ENCODE measurements at places on chromosomes 5 and 9. TPM values are rescaled to one million over a fixed set of nuclear protein-coding genes. Genes with fewer than 3 reads are reported as not detected.

GRCh38 chr5:151740958-151741373 is 17.5 kb downstream of the ATOX1 start:
- DNase-seq: no peak

DNA sequence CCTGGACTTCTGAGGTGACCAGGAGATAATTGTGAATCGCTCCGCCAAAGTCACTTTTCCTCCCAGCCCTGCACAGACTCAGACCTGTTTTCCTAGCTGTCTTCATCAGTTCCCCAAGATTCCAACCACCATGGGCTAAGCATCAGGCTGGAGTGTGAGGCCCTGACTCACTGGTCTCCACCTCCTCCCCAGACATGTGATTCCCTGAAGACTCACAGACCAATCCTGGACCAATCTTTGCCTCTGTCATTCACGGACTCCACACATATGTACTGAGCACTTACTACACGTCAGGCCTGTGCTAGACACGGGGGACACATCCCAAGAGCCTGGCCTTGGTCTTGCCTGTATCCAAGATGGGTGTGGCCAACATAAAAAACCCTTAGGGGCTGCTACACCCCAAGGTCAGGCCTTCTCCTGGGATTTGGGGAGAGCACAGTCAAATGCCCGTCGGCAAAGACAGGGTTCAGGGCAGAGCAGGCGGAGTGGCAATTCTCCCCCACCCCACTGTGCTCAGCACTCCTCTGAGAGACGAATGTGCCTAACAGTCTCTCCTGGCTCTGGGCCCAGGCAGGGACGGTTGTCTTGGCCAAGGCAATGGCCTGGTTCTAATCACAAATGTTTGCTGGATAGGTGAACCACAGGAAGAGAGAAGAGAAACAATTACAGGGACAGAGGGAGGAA is 11.9 kb downstream of the EEIG1 start:
- DNase-seq: peak; percentile 31

DNA sequence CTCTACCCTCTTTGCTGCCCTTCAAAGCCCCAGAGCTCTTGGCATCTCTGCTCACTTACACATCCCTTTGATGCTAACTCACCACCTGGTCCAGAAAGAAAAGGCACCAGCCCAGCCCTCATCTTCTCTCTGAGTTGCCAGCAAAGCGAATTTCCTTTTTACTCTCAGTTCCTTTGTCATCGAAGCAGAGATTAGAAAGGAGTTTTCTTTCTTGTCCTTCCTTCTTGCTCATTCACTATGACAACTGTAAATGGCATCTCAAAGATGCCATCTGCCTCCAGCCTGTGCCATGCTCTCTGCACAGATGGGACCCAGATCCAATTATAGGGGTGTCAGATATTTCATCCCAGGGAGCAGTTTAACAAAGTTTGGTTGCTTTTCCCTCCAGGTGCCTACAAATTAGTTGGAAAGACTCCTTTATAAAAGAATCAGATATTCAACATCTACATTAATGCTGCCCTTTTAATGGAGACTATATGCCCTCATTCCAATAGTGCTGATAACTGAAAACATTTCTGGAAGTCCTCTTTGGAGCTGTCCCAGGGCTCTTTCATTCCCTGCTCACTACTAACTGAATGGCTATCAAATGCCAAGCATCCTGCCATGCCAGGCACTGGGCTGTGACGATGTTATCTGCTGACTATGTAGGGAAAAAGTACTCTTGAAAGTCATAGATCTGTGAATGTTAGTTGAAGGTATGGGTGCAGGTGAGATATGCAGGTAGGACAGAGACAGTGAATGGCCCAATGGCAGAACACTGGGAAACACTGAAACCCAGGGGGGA is 58.9 kb downstream of the SUSD1 start:
- DNase-seq: no peak

DNA sequence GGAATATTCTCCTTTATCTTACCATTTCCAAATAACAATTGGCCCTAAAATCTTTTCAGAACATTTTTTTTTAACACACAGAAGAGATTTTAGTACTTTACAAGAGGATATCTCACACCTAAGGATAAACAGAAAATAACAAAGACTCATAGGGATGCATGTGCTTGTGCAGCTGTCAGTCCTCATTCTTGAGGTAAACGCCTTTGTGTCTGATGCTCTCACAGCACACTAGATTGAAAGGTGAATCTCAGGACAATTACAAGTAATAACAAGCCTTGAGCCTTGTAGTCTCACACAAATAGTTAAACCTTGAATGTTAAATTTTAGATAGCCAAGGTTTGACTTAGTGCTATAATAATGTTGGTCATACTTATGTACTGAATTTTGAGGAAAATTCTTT is 439.2 kb downstream of the PTPRD start:
- DNase-seq: no peak

- DNase-seq: no peak
Observed at GRCh38 chr9:91705386-91705785, 244.6 kb downstream of the ROR2 start.

DNA sequence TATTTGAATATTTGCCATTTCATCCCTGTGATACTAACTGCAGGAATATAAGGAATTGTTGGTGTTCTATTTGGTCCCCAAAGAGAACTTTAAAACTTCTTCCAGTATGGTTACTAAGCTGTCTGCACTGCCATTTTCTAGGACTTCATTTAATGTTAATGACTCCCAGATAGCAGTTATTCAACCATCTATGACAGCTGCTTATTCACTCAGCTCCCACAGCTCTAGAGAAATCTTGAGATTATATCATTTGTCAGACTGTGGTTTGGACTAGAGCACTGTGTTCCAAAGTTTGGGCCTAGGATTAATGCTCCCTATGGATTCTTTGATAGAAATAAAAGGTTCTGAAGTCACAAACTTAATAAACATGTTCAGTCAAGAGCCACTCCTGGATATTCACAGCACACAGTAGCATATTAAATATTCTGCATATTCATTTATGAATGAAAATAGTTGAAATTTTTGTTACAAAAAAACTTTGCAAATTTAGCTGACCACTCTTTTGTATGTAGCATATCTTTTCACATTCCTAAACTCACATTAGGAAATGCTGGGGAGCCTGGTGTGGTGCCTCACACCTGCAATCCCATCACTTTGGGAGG is 173.7 kb downstream of the NFIB start:
- no peak for DNase-seq

DNA sequence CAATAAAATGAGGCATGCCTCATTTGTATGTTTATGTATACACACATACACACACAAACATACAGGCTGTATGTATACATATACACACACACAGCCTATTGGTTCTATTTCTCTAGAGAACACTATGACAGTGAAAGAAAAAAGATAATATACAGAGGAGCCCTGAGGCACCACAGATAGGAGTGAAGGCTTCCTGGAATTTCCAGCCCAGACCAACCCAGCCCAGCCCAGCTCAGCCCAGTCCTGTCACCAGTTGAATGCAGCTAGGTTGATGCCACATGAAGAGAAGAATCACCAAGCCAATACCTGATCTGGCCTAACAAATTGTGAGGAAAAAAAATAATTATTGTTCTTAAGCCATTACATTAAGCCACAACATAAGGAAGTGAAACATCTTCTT is 126.9 kb upstream of the PDE4D start:
- DNase-seq: no peak

- no peak for DNase-seq
Observed at GRCh38 chr5:153907170-153907775, 131.4 kb downstream of the FAM114A2 start.

GRCh38 chr5:7759951-7760580 is 90.9 kb downstream of the CFAP90 start:
- DNase-seq: no peak

DNA sequence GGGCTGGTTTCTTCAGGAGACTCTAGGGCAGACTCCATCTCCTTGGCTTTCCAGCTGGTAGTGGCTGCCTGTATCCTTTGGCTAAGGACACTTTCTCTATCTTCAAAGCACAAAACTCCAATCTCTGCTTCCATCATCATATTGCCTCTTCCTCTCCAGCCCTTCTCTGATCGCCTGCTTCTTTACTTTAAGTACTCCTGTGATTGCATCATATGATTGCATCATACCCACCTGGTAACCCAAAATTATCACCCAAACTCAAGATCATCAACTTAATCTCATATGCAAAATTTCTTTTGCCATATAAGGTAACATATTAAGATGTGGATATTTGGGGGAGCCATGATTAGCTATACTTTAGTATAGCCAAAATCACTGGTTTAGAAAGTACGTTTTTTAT is 1092.6 kb upstream of the CDH6 start:
- DNase-seq: no peak

DNA sequence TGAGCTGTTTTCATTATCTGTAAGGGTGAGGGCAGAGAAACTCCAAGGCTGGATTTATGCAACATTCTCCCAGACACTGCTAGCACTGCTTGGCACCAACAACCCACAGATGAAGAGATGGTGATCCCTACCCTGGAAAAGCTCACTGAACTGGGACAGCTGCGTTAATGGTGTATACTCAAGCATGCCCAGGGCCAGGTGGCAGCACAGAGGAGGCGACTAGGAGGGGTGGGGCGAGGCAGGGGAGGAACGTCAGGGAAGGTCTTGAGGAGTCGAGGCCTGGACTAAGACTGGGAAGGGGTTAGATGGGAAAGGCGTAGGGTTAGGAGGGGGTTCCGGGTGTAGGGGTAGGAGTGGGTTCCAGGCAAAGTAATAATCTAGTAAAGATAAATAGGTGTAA is 73.1 kb upstream of the TBC1D9B start:
- no peak for DNase-seq

- DNase-seq: no peak
Observed at GRCh38 chr5:126428421-126428820, 5.2 kb downstream of the GRAMD2B start.

DNA sequence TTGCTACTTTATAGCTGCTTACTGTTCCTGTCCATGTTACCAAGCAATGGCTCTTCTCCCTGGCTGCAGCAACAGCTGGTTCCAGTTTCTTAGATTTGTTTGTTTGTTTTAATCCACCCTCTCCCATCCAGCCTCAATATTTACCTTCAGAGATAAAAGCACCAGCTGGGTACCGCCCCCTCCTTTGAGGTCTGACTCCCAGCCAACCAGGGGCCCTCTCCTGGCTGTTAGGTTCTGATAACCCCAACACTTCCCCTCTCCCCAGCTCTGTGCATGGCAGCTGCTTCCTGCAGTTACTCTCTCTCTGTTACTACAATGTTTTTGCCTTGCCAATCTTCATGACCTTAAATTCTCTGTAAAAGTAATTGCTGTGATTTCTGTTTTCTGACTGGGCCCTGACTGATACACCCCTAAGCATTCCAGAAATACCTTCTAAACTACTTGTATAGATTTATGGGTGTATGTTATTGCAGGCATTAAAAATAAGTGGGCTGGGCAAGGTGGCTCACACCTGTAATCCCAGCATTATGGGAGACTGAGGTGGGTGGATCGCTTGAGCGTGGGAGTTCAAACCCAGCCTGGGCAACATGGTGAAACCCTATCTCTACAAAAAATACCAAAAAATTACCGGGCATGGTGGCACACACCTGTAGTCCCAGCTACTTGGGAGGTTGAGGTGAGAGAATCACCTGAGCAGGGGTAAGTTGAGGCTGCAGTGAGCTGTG is 2.6 kb upstream of the GCNT1 start:
- peak; percentile 29 for DNase-seq

GRCh38 chr9:75017378-75017777 is 10.7 kb downstream of the CARNMT1 start:
- DNase-seq: no peak

DNA sequence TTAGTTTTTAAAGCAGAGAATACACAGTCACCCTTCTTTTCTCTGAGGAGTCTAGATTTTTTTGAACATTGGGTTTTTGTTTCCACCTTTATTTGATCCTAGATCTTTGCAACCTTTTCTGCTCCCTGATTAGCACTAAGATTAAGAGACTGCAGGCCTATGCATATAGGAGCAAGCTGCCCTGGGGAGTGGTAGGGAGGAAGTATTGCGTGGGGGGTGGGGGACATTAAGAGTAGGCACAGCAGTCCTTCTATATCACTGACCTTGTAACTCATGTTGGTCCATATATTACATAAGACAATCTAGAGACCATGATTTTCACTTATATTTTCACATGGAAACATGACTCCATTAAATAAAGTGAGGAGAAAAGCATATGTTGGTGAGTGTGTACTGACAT is 149.1 kb downstream of the ADGRV1 start:
- no peak for DNase-seq

DNA sequence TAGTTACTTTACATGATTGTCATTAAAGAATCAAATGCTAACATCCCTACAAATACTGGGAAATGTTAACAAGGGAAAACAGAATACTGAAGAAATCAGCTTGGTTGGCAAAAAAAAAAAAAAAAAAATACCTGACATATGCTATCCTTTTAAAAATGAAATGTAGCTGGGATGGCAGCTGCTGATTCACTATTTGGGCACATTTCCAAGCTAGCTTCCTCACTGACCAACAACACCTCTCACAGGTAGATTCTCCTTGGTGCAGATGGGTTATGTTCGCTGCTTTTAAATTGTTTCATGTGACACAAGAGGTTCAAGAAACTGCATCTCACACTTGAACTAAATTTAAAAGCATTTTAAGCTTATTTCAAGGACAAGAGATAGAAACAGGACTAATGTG is 6.1 kb upstream of the PRUNE2 start:
- DNase-seq: no peak

- no peak for DNase-seq
Observed at GRCh38 chr5:122967085-122967484, 69.4 kb downstream of the PPIC start.

DNA sequence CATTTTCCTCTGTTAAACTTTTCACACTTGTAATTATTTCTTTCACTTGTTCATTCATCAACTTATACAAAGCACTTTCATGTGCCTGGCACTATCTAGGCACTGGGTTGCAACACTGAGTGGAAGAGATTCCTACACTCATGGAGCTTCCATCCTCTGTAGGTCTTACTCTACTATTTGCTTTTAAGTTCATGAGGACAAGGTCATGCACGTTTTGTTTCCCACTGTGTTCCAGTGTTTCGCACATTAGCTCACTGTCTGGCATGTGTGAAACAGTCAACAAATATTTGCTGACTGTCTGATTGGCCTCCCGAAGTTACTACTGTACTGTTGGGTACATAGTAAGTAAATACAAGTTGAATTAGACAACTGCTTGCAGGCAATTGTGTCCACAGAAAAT is 87.9 kb upstream of the IFNK start:
- no peak for DNase-seq

GRCh38 chr5:66138637-66139317 is 5.3 kb upstream of the SREK1 start:
- no peak for DNase-seq

Gene SPATA9
- not detected for total RNA-seq

Gene SPAAR
- not detected for total RNA-seq

Gene PPP3R2
- not detected for total RNA-seq

Gene CRHBP
- total RNA-seq: not detected

Gene SLC30A5
- 16.9 TPM for total RNA-seq

Gene TMEM174
- total RNA-seq: not detected

Gene DMGDH
- total RNA-seq: 0.50 TPM
